Uterus (tissue), 4 donors: ENCODE measurements at places on chromosomes 5 and 9.

DNA sequence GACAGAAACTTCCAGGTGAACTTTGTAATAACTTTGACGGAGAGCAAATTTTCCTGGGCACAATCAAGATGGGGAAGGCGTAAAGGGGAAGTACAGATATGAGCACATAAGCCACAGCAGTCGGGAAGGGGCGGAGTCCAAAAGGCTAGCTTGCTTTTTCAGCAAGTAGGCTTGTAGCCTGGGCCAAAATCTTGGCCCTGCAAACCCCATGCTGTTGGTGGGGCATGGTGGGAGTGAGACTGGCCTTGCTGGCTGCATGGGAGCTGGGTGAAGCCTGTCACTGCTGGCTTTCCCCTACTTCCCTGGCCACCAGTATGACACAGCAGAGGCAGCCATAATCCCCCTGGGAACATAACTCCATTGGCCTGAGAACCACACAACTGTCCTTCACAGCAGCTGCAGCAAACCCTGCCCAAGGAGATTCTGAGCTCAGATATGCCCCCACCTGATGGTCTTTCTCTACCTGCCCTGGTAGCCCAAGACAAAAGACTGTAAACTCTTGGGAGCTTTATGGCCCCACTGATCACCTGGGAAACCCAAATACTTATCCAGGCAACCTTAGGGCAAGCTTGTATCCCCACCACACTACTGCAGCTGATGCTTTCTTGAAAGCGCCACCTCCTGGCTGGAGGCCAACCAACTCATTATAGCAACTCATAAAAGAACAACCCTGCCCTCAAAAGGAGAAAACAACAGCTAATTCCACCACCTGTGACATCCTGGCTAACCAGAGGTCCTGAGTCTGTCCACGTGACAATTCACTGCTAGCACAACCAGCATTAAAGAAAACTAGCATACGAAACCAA lies 24.0 kb downstream of the DCTN4 start:
- H3K27me3 ChIP-seq: no peaks in the 10 kb centered on the region
- no peak for DNase-seq
- no peak overlapping the region for H3K27ac ChIP-seq
- H3K4me1 ChIP-seq: no peaks in the 10 kb centered on the region
- no peak overlapping the region for H3K4me3 ChIP-seq
- H3K36me3 ChIP-seq: peaks cover 4% of the 10 kb centered on the region

- no peak overlapping the region for H3K27ac ChIP-seq
- no peaks in the 10 kb centered on the region for H3K4me1 ChIP-seq
- H3K4me3 ChIP-seq: no peak overlapping the region
- H3K36me3 ChIP-seq: no peaks in the 10 kb centered on the region
These were observed 244.0 kb downstream of the ARHGAP26 start for GRCh38 chr5:143014017-143014651.

DNA sequence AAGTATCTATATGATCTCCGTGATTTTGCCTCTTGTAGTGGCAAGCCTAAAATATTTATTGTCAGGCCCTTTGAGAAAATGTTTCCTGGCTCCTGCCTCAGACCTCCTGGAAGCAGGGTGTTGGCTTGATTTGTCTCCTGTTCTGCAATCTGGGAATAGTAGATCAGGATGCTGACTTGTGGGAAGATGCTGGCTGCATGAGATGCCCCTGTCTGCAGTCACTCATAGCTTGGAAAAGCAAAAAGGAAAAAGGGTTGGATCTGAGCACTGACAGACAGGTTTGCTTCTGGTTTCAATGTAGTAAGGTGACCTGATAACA lies 16.7 kb downstream of the TJP2 start:
- no peaks in the 10 kb centered on the region for H3K27me3 ChIP-seq
- no peaks in the 10 kb centered on the region for H3K4me1 ChIP-seq
- no peak overlapping the region for H3K4me3 ChIP-seq
- no peak for DNase-seq
- H3K36me3 ChIP-seq: no peaks in the 10 kb centered on the region
- H3K27ac ChIP-seq: no peak overlapping the region

DNA sequence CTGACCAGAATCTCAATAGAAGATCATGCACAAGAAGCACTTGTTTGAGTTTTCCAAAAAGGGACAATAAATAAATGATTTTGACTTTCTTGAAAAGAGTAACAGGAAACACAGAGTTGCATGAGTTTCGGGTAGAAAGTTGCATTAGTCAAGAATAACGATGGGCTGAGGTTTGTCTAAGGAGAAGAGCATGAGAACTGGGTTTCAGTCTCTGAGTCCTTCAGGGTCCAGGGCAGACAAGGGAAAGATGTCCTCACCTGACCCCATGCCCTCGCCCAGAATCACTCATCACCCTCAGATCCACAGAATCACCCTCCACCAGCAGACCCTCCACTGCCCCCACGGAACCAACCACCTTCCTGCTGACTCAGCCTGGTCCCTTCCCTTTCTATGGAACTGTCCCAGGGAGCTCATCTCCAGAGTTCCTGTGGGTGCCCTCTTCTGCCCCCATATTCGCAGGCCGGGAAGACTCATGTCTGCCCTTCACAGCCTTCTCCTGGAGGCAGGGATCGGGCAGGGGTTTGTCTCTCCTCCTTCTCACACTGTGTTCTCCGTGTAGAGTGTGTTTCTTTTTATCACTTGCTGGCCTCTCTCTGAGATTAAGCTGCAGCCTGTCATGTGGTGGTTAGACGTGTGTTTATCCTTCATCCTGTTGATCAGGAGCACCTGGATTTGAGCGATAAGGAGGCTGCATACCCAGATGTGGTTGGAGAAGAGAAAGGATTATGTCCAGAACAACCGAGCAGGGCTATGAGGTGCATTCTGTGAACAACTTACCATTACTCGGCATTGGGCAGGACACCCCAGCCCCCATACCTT lies 442.6 kb downstream of the MAT2B start:
- no peak for DNase-seq
- no peaks in the 10 kb centered on the region for H3K36me3 ChIP-seq
- no peak overlapping the region for H3K27ac ChIP-seq
- no peak overlapping the region for H3K4me3 ChIP-seq
- no peaks in the 10 kb centered on the region for H3K27me3 ChIP-seq

GRCh38 chr9:136974817-136975535 lies 2.3 kb upstream of the PTGDS start:
- DNase-seq: no peak
- no peaks in the 10 kb centered on the region for H3K36me3 ChIP-seq
- H3K4me3 ChIP-seq: no peak overlapping the region
- no peaks in the 10 kb centered on the region for H3K4me1 ChIP-seq
- no peaks in the 10 kb centered on the region for H3K27me3 ChIP-seq

DNA sequence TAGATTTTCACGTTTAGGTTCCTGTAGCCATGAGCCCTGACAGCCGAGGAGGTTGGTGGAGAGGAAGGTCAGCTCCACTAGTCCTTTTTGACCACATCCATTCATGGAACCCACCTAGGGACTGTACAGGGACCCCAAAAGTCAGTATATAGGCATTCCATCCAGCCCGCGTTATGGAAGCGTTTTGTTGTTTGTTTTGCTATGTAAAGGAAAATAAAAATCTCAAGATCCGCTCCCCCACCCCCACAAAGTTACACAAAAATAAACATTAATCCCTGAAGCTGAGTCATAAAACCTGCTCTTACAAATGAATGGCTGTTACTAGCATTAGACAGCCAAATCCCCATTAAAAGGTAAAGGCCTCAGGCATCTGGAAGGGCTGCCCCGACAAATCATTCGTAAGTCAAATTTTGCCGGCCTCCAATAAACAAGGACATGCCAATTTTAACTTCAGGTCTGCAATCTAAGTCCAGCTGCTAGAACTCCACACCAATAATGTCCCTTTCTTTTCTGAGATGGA lies 292.9 kb downstream of the MED10 start:
- no peak overlapping the region for H3K27ac ChIP-seq
- H3K36me3 ChIP-seq: no peaks in the 10 kb centered on the region
- no peak for DNase-seq
- H3K4me1 ChIP-seq: no peaks in the 10 kb centered on the region
- H3K27me3 ChIP-seq: no peaks in the 10 kb centered on the region

DNA sequence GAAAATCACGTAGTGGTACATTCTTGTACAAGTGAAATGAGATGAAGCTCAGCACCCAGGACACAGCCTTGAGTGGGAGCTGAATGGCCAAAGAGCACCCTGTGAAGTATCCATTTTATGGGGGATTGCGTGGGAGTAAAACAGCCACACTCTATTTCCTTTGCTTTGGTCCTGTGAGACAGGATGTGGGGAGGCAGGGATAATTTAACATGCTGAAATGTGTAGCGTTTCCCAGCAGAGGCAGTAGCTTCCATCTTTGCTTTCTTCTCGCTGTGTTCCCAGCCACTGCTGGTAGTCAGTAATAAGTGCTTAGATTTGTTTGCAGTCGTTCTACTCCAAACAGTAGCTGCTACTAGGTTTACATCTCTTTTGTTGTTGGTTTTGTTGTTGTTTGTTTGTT lies 4.4 kb downstream of the IL31RA start:
- H3K4me3 ChIP-seq: no peak overlapping the region
- H3K4me1 ChIP-seq: no peaks in the 10 kb centered on the region
- H3K27me3 ChIP-seq: no peaks in the 10 kb centered on the region

- H3K27me3 ChIP-seq: no peaks in the 10 kb centered on the region
- H3K4me3 ChIP-seq: no peak overlapping the region
- peak; percentile 59 for DNase-seq
These were observed 4.9 kb upstream of the AKNA start for GRCh38 chr9:114392749-114393112.

DNA sequence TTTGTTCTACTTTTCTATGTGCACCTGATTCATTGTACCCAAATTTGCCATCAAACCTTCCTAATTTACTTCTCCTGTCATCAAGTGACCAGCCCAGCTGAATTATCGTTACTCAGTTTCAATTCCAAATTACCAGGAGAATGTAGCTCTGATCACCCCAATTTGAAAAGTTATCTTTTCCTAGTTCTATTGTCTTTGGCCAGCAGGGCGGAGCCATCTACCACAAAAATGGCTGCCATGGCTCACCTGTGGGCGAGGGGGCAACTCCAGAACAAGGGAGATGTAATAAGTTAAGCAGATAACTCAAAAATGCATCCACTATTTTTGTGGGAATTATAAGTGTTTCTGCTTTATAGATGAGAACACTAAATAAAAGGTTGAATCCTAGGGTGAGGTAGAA lies 133.8 kb upstream of the MOCS2 start:
- H3K36me3 ChIP-seq: no peaks in the 10 kb centered on the region
- H3K27me3 ChIP-seq: no peaks in the 10 kb centered on the region
- no peak overlapping the region for H3K4me3 ChIP-seq
- no peak for DNase-seq
- no peak overlapping the region for H3K27ac ChIP-seq
- no peaks in the 10 kb centered on the region for H3K4me1 ChIP-seq

GRCh38 chr5:59125011-59125961 lies 542.4 kb downstream of the RAB3C start:
- peak overlapping the region; percentile 45 for H3K27ac ChIP-seq
- DNase-seq: no peak
- H3K4me3 ChIP-seq: no peak overlapping the region
- no peaks in the 10 kb centered on the region for H3K27me3 ChIP-seq
- no peaks in the 10 kb centered on the region for H3K4me1 ChIP-seq
- no peaks in the 10 kb centered on the region for H3K36me3 ChIP-seq
